ENCODE measurements at places on chromosomes 7 and 10.

- DNase-seq, result no peak
These were observed 54.7 kb upstream of the MRLN start for GRCh38 chr10:59807629-59808620.

DNA sequence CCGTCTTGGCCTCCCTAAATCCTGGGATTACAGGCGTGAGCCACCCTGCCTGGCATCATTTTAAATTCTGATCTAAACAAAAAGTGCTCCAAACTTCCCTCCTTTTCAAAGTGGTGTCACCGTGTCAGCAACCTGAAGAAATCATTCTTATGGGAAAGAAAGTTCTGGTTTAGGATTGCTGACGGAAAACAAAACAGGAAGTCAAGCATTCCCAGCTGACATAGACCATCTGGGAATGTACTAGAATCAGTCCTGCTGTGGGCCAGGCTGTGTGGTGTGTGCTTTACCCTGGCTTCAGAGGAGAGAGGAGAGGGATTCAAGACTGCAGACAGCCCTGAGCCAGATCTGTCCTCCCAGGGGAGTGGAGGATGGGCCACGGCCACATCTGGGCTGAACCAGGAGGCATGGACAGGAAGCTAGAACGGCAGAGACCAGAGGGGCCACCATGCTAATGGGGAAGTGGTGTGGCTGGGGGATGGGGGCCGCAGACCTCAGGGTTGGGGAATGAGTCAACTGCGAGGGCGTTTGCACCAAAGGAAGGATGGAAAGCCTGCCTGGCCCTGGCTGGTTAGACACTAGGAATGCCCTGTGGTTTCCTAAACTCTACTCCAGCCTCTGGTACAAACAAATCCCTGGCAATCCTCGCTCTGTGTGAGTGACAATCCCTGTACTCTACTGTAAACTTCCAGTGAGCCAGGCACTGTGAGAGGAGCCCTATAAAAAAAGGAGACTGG lies 16.7 kb upstream of the CLIP2 start:
- peak; percentile 93 for DNase-seq

GRCh38 chr10:114077815-114078219 lies 34.2 kb downstream of the ADRB1 start:
- DNase-seq, result no peak

GRCh38 chr10:8349610-8350249 lies 295.2 kb downstream of the GATA3 start:
- DNase-seq, result no peak

- no peak for DNase-seq
These were observed 6.1 kb upstream of the CCL24 start for GRCh38 chr7:75819711-75820110.

DNA sequence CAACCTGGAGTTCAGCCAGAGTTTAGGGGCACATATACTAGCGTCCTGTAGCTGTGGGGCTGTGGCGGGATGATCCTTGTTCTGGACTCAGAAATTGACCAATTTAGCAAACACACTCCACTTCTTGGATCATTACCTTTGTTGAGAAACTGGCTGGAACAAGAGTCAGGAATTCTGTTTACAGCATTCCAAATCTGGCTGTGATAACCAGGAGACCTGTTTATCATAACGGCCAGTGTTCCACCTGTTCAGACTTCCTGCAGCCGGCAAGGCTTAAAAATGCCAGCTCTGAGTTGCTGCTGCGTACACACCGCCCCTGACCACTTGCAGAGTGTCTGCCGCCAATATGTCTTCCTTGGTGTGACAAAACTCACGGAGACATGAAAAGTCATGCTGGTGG lies 64.8 kb downstream of the ARMC3 start:
- DNase-seq, result no peak

GRCh38 chr7:114504586-114504985 lies 90.0 kb downstream of the FOXP2 start:
- DNase-seq, result no peak

GRCh38 chr7:130351791-130352090 lies 7.1 kb downstream of the CPA5 start:
- no peak for DNase-seq

DNA sequence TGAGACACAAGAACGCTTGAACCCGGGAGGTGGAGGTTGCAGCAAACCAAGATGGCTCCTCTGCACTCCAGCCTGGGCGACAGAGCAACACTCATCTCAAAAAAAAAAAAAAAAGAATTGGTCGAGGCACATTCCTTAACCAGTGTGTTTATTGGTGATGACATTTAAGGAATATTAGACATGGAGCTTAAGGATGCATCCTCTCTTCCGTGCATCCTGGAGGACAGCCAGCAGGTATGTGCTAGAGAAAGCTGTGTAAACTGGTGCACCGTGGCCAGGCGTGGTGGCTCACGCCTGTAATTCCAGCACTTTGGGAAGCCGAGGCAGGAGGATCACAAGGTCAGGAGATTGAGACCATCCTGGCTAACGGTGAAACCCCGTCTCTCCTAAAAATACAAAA lies 11.8 kb downstream of the ZKSCAN1 start:
- DNase-seq, result no peak

DNA sequence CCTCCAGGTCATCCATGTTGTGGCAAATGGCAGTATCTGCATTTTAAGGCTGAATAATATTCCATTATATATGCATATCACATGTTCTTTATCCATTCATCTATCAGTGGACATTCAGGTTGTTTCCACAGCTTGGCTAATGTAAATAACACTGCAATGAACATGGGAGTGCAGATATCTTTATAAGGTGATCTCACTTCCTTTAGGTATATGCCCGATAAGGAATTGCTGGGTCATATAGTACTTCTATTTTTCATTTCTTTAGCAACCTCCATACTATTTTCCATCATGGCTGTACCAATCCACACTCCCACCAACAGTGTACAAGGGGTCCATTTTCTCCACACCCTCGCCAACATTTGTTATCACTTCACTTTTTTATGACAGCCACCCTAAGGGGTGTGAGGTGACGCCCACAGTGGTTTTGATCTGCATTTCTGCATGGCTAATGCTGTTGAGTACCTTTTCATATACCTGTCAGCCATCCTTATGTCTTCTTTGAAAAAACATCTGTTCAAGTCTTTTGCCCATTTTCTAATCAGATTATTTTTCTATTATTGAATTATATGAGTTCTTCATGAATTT lies 18.9 kb downstream of the ABI1 start:
- DNase-seq, result no peak

DNA sequence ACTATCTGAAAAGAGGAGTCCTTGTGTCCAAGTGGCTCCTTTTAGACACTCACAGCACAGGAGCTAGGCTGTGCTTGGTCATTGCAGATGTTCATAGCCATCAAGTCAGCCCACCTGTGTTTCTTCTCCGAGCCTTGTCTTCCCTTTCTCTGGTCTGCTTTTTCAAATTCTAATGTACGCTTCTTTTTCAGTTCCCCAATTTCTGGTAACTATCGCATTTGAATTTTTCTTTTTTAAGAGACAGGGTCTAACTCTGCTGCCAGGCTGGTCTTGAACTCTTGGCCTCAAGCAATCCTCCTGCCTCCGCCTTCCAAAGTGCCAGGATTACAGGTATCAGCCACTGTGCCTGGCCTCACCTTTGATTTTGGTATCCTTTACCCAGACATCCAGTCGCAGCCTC lies 18.9 kb downstream of the APBB1IP start:
- DNase-seq, result no peak

GRCh38 chr7:44145969-44146911 lies 5.1 kb upstream of the MYL7 start:
- DNase-seq, result peak; percentile 95

- DNase-seq, result peak; percentile 11
These were observed 77.1 kb downstream of the MPLKIP start for GRCh38 chr7:40057292-40057691.

DNA sequence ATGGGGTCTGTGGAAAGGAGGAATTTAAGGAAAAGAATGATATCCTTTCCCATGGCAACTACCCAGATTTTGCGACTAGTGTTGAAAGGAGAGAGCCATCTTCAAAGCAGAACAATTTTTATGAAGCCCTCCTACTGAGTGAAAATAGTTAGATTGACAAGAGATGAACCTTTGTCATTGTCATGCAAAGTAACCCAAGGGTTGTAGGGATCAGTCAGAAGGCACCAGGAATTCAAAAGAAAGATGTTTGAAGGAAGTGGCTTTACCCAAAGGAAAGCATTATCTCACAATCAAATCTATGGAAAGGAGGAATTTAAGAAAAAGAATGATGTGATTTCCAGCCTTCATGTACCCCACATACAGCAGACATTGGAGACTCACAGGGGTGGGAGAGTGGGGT lies 544.4 kb downstream of the IPMK start:
- DNase-seq, result no peak

DNA sequence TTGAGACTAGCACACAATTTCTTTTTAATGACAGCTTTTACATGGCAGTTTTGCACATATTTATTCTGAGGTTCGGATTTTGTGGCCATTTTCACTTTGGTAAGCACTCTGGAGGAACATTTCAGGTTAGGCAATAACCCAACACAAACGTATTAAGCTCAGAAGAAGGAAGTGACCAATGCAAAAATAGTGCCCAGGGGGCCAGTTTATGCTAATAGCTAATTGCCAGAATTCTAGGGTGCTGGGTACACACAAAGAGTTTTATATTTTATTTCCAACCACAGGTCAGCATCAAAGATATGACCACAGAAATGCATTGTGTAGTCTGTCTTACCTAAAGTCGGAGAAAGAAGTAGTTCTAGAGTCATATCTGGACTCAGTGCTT lies 8.4 kb upstream of the AGR2 start:
- no peak for DNase-seq

GRCh38 chr10:104330168-104331110 lies 7.8 kb downstream of the ITPRIP start:
- DNase-seq, result peak; percentile 66

DNA sequence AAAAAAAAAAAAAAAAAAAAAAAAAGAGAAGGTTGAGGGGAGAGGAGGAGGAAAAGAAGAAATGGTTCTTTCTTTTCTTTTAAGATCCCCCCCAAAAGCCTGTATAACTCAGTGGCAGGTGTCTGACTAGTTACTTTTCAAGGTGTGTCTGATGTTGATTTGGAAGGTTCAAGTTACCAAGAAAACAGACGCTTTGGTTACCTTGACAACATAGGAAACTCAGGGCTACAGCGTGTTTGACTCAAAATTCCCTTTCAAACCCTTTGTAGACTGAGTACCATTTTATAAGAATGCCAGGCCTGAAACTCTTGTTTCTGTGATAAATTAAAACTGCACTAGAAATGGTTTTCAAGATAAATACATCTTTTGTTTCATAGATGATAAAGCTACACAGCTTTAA lies 286.8 kb downstream of the SKIDA1 start:
- no peak for DNase-seq

DNA sequence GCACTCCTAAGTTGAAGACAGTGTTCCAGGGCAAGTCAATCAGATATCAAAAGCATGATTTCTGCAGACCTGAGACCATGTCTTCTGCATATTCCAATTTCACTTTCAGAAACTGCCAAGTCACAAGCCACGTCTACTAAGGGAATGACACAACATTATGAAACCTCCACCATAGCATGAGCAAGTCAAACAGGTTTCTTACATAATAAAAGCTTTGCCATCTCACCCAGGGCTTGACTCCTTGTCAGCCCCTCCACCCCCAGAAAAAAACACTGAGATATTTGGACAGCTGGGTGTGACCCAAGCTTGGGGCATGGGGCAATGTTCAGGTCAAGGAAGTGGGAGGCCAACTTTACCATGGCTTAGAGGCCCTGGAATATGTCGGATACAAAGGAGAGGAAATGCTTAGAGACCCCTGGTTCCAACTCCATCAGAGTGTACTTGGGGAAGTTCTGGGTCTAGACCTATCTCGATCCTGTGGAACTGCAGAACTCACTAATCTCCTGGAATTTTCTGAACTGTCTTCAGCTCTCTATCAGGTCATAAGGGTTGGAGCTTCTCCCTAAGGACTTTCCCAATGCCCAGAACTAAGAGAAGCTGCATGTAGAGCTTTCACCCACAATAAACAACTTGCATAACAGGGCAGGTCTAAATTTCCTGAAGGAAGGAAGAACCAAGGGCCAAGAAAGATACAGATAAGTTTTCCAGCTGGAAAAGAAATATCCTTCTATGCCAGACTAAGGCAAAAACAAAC lies 80.6 kb upstream of the NAMPT start:
- no peak for DNase-seq

- peak; percentile 22 for DNase-seq
These were observed 169.9 kb downstream of the RNF133 start for GRCh38 chr7:122528879-122529481.

- DNase-seq, result peak; percentile 43
These were observed 699 bp downstream of the GHITM start for GRCh38 chr10:84140036-84140379.

GRCh38 chr10:43681220-43681619 lies 32.5 kb upstream of the ZNF32 start:
- DNase-seq, result no peak

DNA sequence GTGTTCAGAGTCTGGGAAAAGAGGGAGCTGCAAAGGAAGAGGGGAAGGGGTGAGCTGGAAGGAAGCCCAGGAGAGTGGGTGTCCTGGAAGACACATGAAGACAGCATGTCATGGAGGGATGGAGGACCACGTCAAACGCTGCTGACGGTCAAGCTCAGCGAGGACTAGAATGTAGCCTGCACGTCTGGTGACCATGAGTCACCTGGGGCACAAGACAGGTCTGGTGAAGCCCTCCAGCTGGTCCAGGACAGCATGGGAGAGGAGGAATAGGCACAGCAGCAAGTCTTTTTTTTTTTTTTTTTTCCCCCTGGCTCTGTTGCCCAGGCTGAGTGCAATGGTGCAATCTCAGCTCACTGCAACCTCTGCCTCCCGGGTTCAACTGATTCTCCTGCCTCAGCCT lies 19.6 kb upstream of the AMZ1 start:
- no peak for DNase-seq

DNA sequence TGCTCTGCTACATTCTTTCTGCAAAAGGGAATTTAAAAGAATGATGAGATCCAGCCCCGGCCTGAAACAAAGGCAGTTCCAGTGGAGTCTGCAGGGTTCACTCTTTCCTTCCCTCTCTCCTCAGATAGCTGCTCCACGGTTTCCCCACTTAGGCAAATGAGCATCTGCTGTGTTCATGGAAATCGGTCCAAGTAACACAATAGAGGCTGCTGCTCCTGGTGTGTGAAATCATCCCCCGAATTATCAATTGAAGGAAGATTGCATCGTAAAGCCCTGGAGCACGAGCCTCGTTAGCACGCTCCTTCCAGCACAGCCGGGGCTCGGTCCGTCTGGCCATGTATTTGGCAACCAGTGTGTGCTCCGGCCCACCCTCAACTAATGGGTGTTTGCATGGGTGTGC lies 108.3 kb upstream of the DPP6 start:
- DNase-seq, result no peak

GRCh38 chr7:76357475-76358010 lies 1.2 kb downstream of the YWHAG start:
- no peak for DNase-seq
